Activated CD4-positive, alpha-beta memory T cell treated with anti-CD3 and anti-CD28 coated beads for 36 hours (primary cell): ENCODE measurements at places on chromosomes 5 and 9.

DNA sequence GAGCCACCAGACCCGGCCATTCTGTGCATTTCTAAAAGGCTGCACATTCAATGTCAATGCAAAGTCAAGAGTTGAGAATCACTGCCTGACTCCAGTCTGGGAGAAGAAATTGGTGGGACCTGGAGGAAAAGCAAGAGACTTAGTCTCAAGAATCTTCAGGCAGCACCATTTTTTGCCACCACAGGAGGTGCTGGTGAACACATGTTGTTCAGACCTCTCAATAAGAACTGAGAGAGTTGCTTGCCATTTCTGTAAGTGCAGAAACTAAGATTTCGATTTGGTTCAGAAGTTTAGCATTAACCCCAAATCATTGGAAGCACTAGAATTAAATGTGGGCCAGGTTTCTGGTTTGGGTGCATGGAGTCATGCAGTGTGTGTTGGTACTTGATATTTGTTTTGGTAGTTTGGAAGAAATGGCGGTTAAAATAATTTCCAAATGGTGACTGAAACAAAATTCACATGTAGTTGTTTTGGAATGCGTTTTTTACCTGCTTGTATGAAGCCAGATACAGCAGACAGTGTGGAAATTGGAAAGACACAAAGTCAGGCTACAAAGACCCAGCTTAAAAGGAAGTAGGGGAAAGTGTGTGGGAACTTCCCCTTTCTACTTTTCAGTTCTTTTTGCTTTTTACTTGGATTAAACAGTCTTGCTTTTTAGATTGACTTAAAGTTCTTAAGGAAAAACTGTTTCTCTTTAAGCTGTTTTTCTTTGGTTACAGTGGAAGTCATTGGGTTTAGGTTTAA is 20.4 kb downstream of the PDE8B start:
- DNase-seq = no peak

- no peak for DNase-seq
These were observed 122.2 kb downstream of the FGF10 start for GRCh38 chr5:44266882-44267576.

- no peak for DNase-seq
These were observed 372.1 kb upstream of the C9orf72 start for GRCh38 chr9:27945386-27945785.

GRCh38 chr9:12461763-12462460 is 231.3 kb upstream of the TYRP1 start:
- DNase-seq = no peak

- peak; percentile 47 for DNase-seq
These were observed 10.0 kb downstream of the TLE4 start for GRCh38 chr9:79581794-79582193.

DNA sequence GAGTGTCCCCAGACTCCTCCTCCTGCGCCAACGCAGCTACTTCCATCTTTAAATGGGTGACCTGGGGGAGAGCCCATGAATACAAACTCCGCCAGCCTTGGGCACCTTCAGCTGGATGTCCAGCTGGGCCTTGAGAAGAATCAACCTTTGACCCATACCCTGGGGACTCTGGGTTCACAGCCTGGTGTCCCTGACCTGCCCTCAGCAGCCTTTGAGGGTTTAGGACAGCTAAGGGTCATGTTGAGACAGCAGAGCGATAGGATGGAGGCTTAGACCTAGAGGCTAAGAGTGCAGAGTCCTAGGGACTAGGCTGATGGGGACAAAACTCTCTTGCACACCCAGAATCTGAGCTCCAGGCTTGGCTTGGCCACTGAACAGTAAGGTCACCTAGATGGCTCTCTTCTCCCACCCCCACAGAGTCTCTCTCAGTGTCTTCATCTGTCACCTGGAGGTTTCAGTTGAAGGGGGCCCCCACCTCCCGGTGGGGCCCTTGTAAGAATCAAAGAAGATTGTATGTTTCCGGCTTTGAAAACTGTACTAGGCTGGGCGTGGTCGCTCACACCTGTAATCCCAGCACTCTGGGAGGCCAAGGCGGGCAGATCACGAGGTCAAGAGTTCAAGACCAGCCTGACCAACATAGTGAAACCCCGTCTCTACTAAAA is 6.7 kb upstream of the AQP3 start:
- peak; percentile 44 for DNase-seq

GRCh38 chr5:123813937-123814624 is 302.1 kb downstream of the CSNK1G3 start:
- no peak for DNase-seq

- DNase-seq = no peak
These were observed 500.2 kb upstream of the DAP start for GRCh38 chr5:11261241-11261640.

- DNase-seq = no peak
These were observed 466.0 kb upstream of the ARRDC3 start for GRCh38 chr5:91849069-91849468.

DNA sequence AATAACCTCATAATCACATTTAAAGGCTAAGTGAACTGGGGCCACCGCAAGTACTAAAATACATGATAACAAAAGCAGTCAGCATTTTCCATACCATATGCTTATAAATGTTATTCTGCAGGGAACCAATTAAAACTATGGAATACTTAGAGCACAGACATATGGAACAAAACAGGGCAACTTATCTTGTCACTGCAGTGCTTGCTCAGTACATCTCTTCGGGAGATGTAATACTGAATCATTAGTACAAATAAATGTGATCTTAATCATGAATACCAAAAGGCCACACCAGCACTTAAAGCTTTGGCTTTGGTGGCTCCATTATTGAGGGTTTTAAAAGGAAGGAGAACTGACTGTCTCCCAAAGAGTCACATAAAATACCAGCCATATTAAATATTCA is 32.1 kb downstream of the PRUNE2 start:
- no peak for DNase-seq

DNA sequence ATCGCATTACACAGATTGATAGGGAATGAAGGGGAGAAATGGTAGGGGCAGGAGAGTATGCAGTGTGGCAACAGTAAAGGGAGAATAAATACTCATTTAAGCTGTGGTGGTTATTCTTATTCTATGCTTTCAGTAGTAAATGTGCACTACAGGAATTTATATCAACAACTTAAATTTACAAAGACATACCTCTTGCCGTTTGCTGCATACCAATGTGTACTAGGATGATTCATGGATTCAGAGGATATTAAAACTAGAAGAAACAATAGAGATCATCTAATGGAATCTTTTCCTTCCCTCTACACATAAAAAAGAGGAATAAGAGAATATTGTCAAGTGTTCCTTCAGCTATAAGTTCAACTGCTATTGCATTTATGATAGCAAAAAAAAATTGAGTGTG is 103.3 kb upstream of the RASA1 start:
- no peak for DNase-seq
